ENCODE measurements at places on chromosomes 7 and 10.

DNA sequence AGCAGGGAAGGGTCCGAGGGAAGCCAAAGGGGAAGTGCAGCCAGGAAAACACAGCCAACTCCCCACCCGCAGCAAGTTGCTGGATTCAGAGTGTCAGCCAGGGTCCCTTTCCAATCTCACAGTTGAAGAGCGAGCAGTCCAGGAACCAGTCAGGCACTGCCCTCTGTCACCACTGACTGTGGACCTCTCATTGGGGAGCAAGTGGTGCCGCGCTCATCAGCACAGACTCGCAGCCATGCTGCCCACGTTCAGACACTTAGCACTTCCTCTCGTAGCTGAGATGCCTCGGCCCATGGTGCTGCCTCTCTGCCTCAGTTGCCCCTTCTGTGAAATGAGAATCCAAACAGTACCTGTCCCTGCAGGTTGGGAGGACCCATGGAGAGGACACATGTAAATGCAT is 123.6 kb upstream of the CHST15 start:
- no peak for DNase-seq

- peak; percentile 87 for DNase-seq
Observed at GRCh38 chr7:1951159-1951536, 281.1 kb downstream of the ELFN1 start.

DNA sequence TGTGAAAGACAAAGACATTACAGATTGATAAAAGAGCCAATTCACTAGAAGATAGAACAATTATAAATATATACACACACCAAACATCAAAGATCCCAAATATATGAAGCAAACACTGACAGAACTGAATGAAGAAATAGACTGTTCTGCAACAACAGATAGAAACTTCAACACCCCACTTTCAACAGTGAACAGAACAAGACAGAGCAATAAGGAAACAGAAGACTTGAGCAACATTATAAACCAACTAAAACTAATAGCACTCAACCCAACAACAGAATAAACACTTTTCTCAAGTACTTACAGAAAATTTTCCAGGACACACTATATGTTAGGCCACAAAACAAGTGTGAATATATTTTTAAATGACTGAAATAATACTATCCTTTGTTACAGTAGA is 10.9 kb downstream of the CDCA7L start:
- DNase-seq = no peak

DNA sequence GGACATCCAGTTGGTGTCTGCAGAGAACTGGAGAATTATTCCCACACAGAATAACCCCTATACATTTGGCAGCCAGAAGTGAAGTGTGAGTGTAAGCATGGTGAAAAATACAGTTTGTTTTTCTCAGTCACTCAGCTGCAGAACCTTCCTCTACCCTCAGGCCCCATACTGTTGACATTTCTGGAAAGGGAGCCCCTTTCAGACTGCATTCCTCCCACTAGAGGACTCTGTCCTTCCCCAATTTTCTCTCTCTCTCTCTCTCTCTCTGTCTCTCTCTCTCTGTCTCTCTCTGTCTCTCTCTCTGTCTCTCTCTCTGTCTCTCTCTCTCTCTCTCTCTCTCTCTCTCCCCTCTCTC is 86.8 kb upstream of the STEAP1B start:
- peak; percentile 37 for DNase-seq

- DNase-seq = no peak
Observed at GRCh38 chr7:45402480-45403218, 171.5 kb upstream of the ADCY1 start.

GRCh38 chr7:27154369-27154768 is 2.0 kb upstream of the HOXA3 start:
- DNase-seq = no peak

- DNase-seq = no peak
Observed at GRCh38 chr10:5601826-5602495, 64.4 kb downstream of the ASB13 start.

DNA sequence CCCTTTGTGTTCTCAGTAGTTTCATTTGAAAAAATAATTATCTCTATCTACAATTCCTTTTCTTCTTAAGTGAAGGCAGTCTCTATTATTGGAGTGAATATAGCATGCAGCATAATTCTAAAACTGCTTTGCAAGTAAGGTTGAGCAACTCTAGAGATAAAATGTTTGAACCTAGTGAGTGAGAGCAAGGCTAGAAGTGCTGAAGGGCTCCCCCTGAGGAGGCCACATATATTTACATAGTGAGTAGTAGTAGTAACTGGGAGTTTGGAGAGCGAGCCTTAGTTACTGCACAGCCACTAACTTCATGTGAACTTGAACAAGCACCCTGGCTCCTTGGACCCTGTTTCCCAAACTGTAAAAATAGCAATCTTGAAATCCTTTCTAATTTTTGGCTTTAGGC is 141.5 kb upstream of the DKK1 start:
- no peak for DNase-seq

DNA sequence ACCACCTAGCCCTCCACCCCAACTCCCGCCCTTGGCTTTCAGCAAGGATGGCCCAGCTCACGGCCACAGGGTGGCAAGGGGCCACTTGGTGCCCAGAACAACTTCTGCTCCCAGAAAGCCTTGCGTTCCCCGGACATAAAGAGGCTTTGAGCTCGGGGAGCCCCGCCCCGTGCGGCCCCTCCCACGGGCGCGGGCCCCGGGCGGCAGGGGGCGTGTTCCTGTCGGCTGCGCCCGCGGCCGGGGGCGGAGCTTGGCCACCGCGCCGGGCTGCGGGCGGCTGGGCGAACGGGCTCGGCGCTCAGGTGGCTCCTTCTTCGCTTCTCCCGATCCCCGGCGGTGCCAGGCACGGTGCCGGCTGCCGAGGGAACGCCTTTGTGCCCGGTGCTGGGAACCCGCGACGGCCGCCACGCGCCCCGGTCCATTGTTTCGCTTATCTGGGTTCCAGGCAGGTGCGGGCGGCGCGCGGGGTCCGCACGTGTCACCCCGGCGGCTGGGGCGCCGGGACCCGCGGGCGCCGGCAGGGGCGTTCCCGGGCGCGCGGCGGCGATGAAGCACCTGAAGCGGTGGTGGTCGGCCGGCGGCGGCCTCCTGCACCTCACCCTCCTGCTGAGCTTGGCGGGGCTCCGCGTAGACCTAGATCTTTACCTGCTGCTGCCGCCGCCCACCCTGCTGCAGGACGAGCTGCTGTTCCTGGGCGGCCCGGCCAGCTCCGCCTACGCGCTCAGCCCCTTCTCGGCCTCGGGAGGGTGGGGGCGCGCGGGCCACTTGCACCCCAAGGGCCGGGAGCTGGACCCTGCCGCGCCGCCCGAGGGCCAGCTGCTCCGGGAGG is at the start of gene NFE2L3:
TSS of gene NFE2L3 (plus strand) at position 246 of the 829 bp plus-strand sequence. CDS start at position 547, 301 bp downstream.
- peak; percentile 92 for DNase-seq

GRCh38 chr7:100632951-100633717 is 8.2 kb downstream of the TFR2 start:
- DNase-seq = peak; percentile 73

DNA sequence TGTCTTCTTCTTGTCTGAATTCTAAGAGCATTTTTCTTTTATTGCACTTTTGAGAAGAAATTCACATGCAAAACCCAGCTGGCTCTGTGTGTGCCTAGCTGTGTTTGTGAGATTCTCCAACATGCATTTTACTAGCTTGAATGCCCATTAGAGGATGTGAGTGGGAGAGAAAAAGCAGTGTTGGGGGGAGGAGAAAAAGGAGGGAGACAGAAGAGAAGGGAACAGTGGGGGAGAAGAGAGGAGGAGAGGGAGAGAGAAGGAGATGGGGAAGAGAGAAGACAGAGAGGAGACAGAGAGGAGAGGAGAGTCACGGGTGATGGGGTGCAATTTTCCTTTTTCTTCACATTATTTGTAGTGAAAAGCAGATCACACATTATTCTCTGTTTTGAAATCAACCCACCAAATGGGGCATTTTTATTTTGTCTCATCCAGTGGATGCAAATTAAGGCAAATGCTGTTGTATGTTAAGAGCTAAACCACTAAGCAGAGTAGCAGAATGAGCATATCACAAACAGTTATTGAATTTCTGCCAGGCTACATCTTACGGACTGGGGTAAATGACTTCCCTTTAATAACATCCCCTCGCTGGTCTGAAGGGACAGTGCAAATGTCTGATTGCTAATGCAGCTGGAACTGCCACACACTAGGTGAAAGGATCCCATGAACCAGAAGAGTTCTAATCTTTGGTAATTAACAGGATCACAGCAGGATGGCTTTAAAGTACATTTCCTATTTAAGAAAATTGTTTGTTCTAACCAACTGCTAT is 849 bp downstream of the LRRN3 start:
- peak; percentile 93 for DNase-seq

DNA sequence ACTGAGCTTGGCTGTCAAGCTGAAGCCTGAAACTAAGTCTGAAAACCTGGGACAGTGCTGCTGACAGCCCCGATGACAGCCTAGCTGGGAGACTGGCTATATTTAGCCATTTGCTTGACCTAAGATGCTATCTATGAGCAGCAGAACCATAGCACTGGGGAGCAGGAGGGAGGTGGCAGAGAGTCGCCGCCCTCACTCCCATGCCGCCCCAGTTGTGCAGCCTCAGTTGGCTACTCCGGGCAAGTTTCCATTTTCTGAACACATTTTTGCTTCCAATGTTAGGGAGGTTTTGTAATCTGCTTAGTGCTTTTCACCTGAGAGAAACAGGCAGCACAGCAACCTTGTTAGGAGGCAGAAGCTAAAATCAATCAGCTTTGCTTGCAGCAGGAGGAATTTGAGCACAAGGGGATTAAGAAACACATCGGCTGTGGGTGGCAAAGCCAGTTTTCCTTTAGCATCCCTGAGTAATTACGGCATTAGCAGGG is 20.4 kb upstream of the C10orf71 start:
- DNase-seq = no peak

DNA sequence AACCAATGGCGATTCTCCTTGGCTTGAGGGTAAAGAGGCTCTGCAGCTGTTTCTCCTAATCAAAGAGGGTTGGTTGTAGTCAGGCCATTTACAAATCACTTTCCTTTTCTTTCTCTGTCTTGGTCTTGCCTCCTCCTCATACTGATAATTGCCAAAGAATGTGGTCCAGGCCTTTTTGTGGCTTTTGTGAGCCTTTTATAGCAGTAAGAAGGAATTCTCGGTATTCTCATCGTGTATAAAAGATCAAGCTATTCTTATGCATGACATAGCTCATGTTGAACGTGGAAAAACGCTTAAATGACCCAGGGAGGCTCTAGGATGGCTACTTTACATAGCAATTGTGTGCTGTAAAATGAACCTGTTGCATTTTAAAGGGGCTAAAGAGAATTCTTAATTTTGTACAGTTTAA is 62.6 kb downstream of the RBM20 start:
- DNase-seq = no peak

- DNase-seq = no peak
Observed at GRCh38 chr10:100725869-100726426, 19.4 kb upstream of the PAX2 start.

GRCh38 chr7:36562121-36562520 is 162.2 kb downstream of the AOAH start:
- DNase-seq = no peak

DNA sequence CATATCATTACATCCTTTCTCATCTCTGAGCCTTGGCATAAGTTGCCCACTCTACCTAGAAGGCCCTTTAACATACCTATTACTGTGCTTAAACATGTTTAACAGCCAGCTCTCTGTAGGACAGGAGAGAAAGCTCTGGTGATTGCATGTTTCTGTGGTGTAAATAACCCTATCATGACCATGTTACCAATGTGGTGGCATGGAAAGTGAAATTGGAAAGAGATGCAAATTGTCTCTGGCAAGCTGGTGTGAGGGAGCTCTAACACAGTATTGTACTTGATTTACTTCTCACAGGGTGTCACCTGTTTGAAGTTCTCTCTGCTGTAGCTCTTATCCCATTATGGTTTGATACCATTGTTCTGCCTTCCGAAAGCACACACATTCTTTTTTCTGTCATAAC is 231.8 kb upstream of the DKK1 start:
- no peak for DNase-seq

GRCh38 chr7:1144269-1144771 is 15.7 kb downstream of the ZFAND2A start:
- DNase-seq = peak; percentile 71

DNA sequence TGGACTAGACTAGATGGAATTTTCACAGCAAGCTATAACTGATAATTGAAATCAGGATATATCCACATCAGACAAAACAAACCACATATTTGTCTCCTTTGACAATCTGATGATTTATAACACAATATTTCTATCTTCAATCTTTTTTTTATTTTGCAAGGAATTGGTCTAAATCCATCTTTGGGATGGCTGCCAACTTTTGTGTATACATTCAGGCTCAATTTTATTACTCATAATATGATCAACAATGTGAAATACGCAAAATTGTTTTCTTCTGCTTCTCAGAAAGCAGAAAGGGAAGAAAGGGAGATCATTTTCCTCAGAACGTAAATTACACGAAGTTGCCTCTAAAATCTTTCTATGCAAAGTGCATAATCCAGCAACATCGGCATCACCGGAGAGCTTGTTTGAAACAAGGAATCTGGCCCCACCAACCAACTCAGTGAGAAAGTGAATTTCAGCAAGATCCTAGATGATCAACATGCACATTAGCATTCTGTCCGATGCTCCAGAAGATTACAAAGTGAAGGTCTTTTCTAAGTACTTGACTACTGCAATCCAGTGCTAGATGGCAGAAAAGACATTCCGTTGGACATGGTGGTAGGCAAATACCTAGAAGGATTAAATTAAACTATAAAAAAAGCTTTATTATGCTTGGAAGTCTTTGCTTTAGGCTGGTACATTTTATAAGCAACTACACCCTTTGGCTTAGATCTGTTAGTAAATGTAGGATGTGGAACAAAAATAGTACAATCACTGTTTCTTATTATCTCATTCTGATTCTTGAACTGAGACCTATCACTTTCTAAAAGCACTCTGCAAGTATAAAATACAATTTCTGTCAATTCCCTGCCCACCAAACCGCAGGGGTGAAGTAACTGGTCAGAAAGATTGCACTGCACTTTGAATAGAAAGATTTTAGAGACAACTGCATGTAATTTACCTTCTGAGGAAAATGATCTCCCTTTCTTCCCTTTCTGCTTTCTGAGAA is 126.4 kb upstream of the RSU1 start:
- DNase-seq = no peak

DNA sequence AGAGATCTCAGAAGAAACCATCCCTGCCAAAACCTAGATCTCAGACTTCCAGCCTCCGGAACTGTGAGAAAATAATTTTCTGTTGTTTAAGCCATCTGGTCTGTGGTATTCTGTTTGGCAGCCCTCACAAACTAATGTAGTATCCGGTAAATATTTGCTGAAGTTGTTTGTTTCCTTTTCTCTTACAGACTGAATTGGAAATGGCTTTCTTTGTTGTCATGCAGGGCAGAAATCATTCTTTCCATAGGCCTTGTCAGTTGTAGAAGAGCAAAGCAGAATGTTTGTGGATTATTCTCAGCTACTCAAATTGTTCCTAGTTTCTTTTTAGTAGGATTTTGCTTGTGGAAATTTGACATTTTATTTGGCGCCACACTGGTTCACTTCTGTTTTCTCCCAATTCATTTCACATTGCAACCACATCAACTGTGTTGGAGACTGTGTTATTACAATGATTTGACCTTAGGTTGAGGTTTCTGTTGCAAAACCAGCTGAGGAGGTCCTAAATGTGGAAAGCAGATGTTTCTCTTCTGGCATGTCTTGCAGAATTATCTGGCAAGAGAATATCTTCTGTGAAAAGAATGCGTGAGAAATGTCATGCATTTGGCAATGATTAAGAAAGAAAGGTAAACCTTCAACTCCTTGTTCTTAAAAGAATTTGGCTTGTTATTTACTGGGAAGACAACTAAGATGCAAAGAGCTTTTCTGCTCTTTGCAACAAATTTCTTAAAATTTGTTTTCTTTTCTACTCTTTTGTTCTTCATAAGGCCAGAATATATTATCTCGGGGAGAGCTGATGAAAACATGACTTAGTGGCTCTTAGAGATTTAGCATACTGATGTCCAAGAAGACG is 25.8 kb downstream of the ACTA2 start:
- no peak for DNase-seq

GRCh38 chr7:22675917-22676343 is 51.1 kb upstream of the IL6 start:
- DNase-seq = no peak

- DNase-seq = no peak
Observed at GRCh38 chr10:49649936-49650723, 29.3 kb upstream of the C10orf53 start.

All from NCI-H69 (cell line).